ENCODE measurements at places on chromosomes 3 and 15. TPM values are rescaled to one million over a fixed set of nuclear protein-coding genes. Genes with fewer than 3 reads are reported as not detected.

GRCh38 chr3:197533927-197534725, 21.6 kb downstream of the BDH1 start:
- no peaks in the 10 kb centered on the region for H3K36me3 ChIP-seq
- H3K4me3 ChIP-seq, result no peak overlapping the region
- no peaks in the 10 kb centered on the region for H3K27me3 ChIP-seq
- no peak for DNase-seq
- no peaks in the 10 kb centered on the region for H3K4me1 ChIP-seq

GRCh38 chr3:145915787-145916186, 245.2 kb downstream of the PLOD2 start:
- DNase-seq, result no peak
- no peaks in the 10 kb centered on the region for H3K4me1 ChIP-seq
- H3K27me3 ChIP-seq, result no peaks in the 10 kb centered on the region
- H3K27ac ChIP-seq, result no peak overlapping the region
- no peak overlapping the region for H3K4me3 ChIP-seq

GRCh38 chr3:117743993-117744392, 1034.4 kb downstream of the TUSC7 start:
- no peak for DNase-seq
- no peak overlapping the region for H3K4me3 ChIP-seq
- no peaks in the 10 kb centered on the region for H3K4me1 ChIP-seq
- no peaks in the 10 kb centered on the region for H3K27me3 ChIP-seq

The RCCD1 gene
- 11.9 TPM for polyA plus RNA-seq

DNA sequence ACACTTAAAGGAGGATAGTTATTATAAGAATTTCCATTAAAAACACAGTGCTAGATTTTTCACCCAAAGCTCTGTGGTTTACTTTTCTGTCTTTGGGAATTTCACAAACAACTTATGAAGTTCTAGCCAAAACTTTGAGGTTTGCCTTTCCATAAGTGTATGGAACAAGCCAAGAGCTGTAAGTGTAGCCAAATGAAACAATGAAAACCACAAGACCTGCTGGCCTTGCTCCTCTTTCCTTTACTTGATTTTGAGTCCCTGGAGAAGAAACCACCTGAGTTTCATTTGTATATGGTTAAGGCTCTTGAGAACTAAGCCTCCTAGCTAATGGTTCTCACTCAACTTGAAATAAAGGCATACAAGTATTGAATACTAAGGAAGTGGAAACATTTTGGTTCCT, 365.3 kb upstream of the EPHA3 start:
- H3K4me1 ChIP-seq, result no peaks in the 10 kb centered on the region
- no peaks in the 10 kb centered on the region for H3K27me3 ChIP-seq
- H3K27ac ChIP-seq, result no peak overlapping the region
- no peaks in the 10 kb centered on the region for H3K36me3 ChIP-seq

GRCh38 chr15:65329288-65329983, 25.0 kb downstream of the RNU5B-1 start:
- H3K27me3 ChIP-seq, result no peaks in the 10 kb centered on the region
- no peak for DNase-seq
- H3K4me1 ChIP-seq, result no peaks in the 10 kb centered on the region
- H3K36me3 ChIP-seq, result no peaks in the 10 kb centered on the region
- no peak overlapping the region for H3K4me3 ChIP-seq

The AP3S2 gene
- 16.6 TPM for polyA plus RNA-seq

DNA sequence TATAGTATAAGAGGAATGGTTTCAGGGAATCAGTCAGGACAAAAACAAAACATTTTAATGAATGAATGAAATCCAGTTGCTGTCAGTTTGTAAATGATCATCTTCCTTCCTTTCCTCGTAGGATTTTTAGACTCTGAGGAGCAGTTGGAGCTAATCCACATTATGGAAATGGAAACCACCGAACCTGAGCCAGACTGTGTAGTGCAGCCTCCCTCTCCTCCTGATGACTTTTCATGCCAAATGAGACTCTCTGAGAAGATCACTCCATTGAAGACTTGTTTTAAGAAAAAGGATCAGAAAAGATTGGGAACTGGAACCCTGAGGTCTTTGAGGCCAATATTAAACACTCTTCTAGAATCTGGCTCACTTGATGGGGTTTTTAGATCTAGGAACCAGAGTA, 3.1 kb downstream of the TIPARP start:
- no peak for DNase-seq
- H3K27me3 ChIP-seq, result no peaks in the 10 kb centered on the region
- H3K36me3 ChIP-seq, result peaks cover 9% of the 10 kb centered on the region
- H3K4me1 ChIP-seq, result peaks cover 53% of the 10 kb centered on the region

GRCh38 chr3:177333533-177334520, 136.5 kb upstream of the TBL1XR1 start:
- no peak overlapping the region for H3K4me3 ChIP-seq
- H3K27me3 ChIP-seq, result no peaks in the 10 kb centered on the region
- H3K27ac ChIP-seq, result no peak overlapping the region

- DNase-seq, result no peak
- no peaks in the 10 kb centered on the region for H3K36me3 ChIP-seq
- H3K4me1 ChIP-seq, result no peaks in the 10 kb centered on the region
- no peak overlapping the region for H3K4me3 ChIP-seq
These were observed 30.8 kb downstream of the ARHGEF26 start for GRCh38 chr3:154151969-154152368.

The PIK3CA gene
- 1.6 TPM for polyA plus RNA-seq

The NR2E3 gene
- 0.80 TPM for polyA plus RNA-seq

DNA sequence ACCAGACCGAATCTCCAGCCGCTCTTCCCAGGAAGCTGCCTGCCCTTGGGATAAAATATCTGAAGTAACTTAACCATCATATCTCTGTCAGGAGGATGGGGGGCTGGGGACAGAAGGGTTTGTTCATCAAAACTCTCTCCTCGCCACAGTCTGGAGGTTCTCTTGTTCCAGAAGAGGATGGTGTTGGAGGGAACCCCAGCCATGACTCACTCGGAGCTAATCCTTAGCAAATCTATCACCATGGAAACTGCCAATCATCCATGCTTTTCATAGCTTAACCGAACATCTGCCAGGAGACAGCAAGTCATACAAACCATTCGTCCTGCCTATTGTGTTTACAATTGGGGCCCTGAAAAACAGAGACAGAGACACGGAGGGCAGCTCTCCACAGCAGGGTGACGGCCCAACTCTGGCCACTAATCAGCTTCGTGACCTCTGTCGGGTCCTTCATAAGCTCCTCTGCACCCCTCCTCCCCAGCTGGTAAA, 73.8 kb upstream of the HEG1 start:
- H3K4me3 ChIP-seq, result no peak overlapping the region
- no peaks in the 10 kb centered on the region for H3K36me3 ChIP-seq
- H3K4me1 ChIP-seq, result no peaks in the 10 kb centered on the region
- H3K27me3 ChIP-seq, result no peaks in the 10 kb centered on the region

The PIF1 gene
- polyA plus RNA-seq, result 0.47 TPM

- DNase-seq, result no peak
- H3K4me3 ChIP-seq, result no peak overlapping the region
- H3K27me3 ChIP-seq, result no peaks in the 10 kb centered on the region
- H3K27ac ChIP-seq, result no peak overlapping the region
- no peaks in the 10 kb centered on the region for H3K36me3 ChIP-seq
These were observed 49.9 kb downstream of the ASTE1 start for GRCh38 chr3:130976706-130977105.

The OXSM gene
- 13.8 TPM for polyA plus RNA-seq

The TP63 gene
- 0.02 TPM for polyA plus RNA-seq

GRCh38 chr15:59993041-59993750, 10.9 kb upstream of the FOXB1 start:
- no peaks in the 10 kb centered on the region for H3K36me3 ChIP-seq
- H3K4me3 ChIP-seq, result no peak overlapping the region
- peaks cover 3% of the 10 kb centered on the region for H3K4me1 ChIP-seq
- peaks cover 14% of the 10 kb centered on the region for H3K27me3 ChIP-seq
- DNase-seq, result no peak

DNA sequence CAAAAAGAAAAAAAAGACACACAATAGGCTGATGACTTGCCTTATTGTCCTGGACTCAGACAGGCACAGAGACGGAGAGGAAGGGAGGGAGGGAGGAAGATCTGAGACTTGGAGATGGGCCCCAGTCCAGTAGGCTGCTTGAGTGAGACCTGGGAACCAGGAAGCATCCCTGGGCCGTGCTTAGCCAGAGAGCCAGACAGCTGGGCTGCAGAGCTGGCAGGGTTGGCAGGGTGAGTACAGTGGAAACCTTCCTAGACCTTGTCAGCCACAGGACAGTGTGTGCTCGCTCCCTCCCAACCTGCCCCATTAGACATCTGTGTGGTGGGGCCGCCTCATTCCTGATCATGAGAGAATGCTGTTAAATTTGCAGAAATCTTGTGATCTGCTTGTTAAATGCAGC, 107.9 kb upstream of the ALDH1A3 start:
- H3K4me3 ChIP-seq, result no peak overlapping the region
- DNase-seq, result no peak
- no peaks in the 10 kb centered on the region for H3K36me3 ChIP-seq

The MRPS25 gene
- 26.1 TPM for polyA plus RNA-seq

GRCh38 chr15:77454951-77455350, 34.3 kb downstream of the HMG20A start:
- H3K27me3 ChIP-seq, result no peaks in the 10 kb centered on the region
- no peak overlapping the region for H3K27ac ChIP-seq
- H3K4me3 ChIP-seq, result no peak overlapping the region
- no peaks in the 10 kb centered on the region for H3K36me3 ChIP-seq
- no peaks in the 10 kb centered on the region for H3K4me1 ChIP-seq

- peak overlapping the region; percentile 1 for H3K27ac ChIP-seq
- no peak for DNase-seq
- H3K4me1 ChIP-seq, result peaks cover 10% of the 10 kb centered on the region
- H3K27me3 ChIP-seq, result no peaks in the 10 kb centered on the region
- H3K4me3 ChIP-seq, result no peak overlapping the region
These were observed 58.7 kb downstream of the BOC start for GRCh38 chr3:113270068-113270467.

GRCh38 chr15:100635406-100636071, 33.1 kb downstream of the ASB7 start:
- H3K4me1 ChIP-seq, result no peaks in the 10 kb centered on the region
- no peaks in the 10 kb centered on the region for H3K27me3 ChIP-seq
- no peak overlapping the region for H3K27ac ChIP-seq
- no peaks in the 10 kb centered on the region for H3K36me3 ChIP-seq
- no peak for DNase-seq
- no peak overlapping the region for H3K4me3 ChIP-seq

- H3K27me3 ChIP-seq, result no peaks in the 10 kb centered on the region
- H3K36me3 ChIP-seq, result no peaks in the 10 kb centered on the region
- no peak overlapping the region for H3K4me3 ChIP-seq
- H3K4me1 ChIP-seq, result no peaks in the 10 kb centered on the region
- DNase-seq, result no peak
These were observed 9.1 kb downstream of the FES start for GRCh38 chr15:90893175-90894090.

- H3K36me3 ChIP-seq, result no peaks in the 10 kb centered on the region
- DNase-seq, result no peak
- H3K27me3 ChIP-seq, result no peaks in the 10 kb centered on the region
- H3K4me3 ChIP-seq, result no peak overlapping the region
- no peak overlapping the region for H3K27ac ChIP-seq
These were observed 115.7 kb upstream of the TSPAN3 start for GRCh38 chr15:77186594-77187011.

- H3K27me3 ChIP-seq, result no peaks in the 10 kb centered on the region
- H3K36me3 ChIP-seq, result no peaks in the 10 kb centered on the region
- H3K4me3 ChIP-seq, result no peak overlapping the region
- H3K27ac ChIP-seq, result no peak overlapping the region
These were observed 203.8 kb downstream of the RPLP1 start for GRCh38 chr15:69656271-69657030.

The CHRM5 gene
- polyA plus RNA-seq, result not detected

DNA sequence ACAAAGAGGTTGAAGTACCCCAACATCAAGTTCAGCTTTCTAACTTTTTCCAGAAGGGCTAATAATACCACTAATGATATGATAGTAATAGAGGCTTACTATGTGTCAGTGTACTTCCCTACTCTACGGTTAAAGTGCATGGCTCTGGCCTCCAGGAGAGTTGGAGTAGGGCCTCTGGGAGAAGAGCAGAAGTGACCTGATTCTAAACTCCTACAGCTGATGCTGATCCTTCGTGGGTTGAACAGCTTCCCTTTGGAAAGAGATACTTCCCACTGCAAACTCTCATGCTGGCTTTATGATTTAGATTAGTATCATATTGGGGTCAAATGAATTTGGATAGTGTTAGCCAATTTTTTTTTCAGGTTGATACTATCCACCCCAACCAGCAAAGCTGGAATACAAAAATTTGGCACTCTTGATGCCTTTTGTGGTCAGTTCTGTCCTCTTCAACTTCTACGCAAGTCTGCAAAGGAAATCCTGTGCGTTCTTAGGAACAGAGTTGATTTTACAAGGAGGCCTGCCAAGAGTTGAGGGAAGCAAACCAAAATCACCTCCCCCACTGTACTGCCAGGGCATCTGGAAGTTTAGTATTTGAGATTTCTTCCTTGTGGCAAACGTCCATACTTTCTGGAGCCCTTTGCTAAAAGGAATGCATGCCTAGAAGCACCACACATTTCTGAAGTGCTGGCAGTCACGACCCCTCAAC, 17.8 kb downstream of the TMEM212 start:
- H3K4me3 ChIP-seq, result no peak overlapping the region
- no peaks in the 10 kb centered on the region for H3K36me3 ChIP-seq
- DNase-seq, result no peak
- H3K27ac ChIP-seq, result no peak overlapping the region
- H3K27me3 ChIP-seq, result no peaks in the 10 kb centered on the region

The GOLGA8G gene
- polyA plus RNA-seq, result 0.08 TPM

DNA sequence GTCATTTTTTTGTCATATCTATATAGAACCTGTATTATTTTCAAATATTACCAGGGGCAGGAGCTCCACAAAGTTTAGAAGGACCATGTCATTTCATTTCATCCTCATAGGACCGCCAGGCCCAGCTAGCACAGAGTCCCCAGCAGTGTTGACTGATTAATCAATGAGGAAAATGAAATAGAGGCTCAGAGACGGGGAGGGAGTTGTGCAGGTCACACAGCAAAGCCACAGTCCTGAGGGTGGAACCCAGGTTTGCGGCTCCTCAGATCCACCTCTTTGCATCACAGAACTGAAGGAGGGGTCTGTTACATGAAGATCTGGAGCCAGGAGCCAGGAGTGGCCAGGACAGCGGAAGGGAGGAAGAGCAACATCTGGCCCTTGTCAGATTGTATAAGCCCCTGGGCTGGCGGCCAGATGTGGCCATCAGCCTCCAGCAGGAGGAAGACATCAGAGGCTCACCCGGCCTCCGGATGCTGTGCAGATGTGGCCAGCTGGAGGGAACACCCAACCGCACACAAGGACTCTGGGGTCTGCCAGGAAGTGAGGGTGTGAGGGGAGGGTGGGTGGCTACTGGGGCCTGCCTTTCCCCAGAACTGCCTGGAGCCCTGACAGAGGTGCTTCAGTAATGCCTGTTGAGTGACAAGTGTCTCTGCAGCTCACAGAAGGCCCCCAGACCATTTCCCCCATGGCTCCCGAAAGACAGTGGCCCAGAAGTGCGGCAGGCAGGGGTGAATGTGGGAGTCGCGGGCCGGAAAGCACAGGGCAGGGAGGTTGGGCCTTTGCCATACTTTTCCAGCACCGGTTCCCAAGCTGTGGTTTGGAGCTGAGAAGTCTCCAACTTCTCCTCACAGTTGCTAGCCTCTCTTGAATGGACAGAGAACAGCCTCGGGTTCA, 21.3 kb downstream of the EFCC1 start:
- no peaks in the 10 kb centered on the region for H3K27me3 ChIP-seq
- H3K4me1 ChIP-seq, result no peaks in the 10 kb centered on the region
- no peaks in the 10 kb centered on the region for H3K36me3 ChIP-seq
- H3K27ac ChIP-seq, result no peak overlapping the region
- H3K4me3 ChIP-seq, result no peak overlapping the region

The ITIH3 gene
- polyA plus RNA-seq, result 1.7 TPM

The CMTM6 gene
- polyA plus RNA-seq, result 18.5 TPM

GRCh38 chr3:107855710-107856109, 235.1 kb downstream of the CD47 start:
- no peak for DNase-seq
- H3K27me3 ChIP-seq, result no peaks in the 10 kb centered on the region
- H3K4me1 ChIP-seq, result no peaks in the 10 kb centered on the region
- H3K27ac ChIP-seq, result no peak overlapping the region
- H3K4me3 ChIP-seq, result no peak overlapping the region

All from pancreas (tissue), 10 donors.